Right kidney (tissue), 9 donors: ENCODE measurements at places on chromosomes 6 and 20.

- DNase-seq = no peak
Measured at GRCh38 chr6:125232466-125232865, 69.3 kb downstream of the HDDC2 start.

- no peak for DNase-seq
Measured at GRCh38 chr20:20214757-20215275, 153.1 kb upstream of the INSM1 start.

DNA sequence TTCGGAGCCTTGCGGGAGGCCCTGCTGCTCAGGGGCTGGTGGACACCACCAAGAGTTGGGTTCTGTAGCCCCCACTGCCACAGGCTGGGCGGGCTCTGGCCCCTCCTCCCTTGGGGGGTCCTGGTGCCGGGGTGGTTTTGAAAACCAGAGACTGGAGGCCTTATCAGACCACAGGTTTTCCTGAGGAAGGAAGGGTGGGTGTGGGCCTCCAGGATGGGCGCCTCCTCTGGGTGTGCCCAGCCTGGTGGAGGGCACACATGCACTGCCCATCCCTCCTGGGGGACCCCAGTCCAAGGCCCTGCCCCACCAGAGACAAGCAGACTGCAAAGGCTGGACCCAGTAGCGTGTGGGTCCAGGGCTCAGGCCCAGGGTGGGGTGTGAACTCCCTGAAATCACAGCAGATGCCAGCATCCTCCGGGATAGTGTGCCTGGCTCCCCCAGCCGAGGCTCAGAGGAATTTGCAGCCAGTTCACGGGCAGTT is 13.5 kb upstream of the ZBTB46 start:
- DNase-seq = no peak

GRCh38 chr20:51424270-51425117 is 118.0 kb downstream of the NFATC2 start:
- DNase-seq = no peak

DNA sequence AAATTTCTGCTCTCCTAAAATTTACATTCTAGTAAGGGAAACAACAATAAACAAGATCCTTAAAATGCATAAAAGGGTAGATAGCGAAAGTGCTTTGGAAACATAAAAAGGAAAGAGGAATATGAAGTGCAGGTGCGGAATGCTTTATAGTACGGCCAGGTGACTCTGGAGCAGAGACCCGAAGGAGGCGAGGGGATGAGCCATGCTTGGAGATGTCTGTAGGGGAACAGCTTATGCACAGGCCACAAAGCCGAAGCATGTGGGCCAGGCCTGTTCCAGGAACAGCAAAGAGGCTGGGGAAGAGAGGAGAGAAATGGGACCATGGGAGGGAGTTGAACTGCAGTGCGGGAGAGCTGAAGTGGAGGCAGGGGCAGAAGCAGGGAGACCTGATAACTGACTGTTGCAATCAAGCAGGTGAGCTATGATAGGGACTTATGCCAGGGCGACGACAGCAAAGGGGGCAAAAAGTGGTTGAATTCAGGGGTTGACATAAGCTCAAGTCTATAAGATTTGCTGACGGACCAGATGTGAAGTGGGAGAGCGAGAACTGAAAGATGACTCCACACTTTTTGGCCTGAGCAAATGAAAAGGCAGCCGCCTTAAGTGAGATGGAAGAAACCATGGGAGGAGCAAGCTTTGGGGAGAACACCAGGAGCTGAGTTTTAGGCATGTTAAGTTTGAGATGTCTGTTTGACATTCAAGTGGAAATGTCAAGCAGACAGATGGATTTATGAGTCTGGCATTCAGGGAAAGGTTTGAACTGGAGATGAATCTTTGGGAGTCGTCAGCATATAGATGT is 83.1 kb downstream of the CNBD2 start:
- no peak for DNase-seq

GRCh38 chr6:166360243-166361076 is 18.1 kb upstream of the SFT2D1 start:
- DNase-seq = no peak

DNA sequence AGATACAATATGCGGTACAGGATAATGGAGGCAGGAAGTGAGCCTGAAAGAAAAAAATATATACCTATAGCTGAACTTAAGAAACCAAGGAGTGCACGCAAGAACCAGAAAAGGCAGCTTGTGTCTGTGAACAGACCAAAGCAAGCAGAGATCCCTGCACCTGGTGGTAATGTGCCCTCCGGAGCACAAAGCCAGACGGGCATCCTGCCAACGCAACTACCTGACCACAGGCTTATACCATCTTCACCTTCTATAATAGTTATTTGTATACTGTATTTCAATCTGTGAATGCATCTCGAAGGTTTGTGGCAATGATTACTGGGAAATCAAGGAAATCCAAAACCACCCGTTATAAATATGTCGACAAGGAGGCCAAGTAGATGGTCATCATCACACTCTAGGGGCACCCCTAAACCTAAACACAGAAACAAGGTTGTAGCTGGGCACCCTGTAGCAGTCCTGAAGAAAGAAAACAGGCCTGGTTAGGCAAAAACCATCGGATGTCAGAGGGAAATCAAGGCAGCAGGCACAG is 801 bp downstream of the FBXL4 start:
- no peak for DNase-seq

DNA sequence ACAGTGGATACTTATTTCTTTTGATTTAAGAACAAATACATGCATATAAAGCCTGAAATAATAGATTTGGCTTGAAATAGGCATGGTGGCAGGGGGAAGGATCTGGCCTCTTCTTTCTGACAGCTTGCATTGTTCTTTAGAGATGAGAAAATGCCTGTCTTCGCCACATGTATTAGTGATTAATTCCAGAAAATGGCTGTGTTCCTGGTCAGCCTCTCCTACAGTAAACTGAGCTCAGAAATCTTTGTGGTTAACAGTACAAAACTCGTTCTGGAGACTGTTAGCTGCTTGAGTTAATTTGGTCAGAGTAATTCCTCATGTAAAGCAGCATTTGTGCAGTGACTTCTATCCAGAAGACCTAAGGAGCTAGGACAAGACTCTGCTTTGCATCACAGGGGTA is 151.5 kb downstream of the EYA4 start:
- DNase-seq = no peak

GRCh38 chr20:31716818-31717477 is 5.7 kb downstream of the BCL2L1 start:
- DNase-seq = no peak

DNA sequence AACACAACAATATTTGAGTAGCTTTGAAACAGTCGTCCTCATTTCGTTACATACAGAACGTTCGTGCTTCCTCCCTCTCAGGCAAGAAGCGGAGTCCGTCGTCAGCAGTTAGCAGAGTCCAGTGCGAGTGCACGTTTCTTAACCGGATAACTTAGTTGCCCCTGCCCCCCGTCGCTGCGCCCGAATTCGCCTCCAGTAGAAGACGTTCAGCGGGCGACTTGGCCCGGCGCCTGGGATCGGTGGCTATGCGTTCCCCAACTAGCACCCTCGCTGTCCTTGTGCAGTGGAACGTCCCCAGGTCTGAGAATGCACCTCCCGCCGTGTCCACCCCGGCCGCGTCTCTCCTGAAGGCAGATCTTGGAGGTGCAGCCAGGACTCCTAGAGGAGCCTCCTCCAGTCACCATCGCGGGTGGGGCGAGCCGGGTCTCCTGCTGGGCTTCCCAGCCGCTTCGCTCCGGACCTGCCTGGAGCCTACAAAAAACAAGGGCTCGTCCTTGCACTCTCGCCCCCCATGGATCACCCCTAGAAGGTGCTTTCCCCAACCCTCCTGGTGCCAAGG is 910 bp upstream of the PCSK2 start:
- no peak for DNase-seq

GRCh38 chr6:146968041-146968760 is 236.0 kb upstream of the STXBP5 start:
- no peak for DNase-seq

GRCh38 chr20:43583982-43584432 is 6.7 kb upstream of the IFT52 start:
- no peak for DNase-seq
